ENCODE measurements at places on chromosomes 6 and 20.
A peak's percentile ranks its signal among the peaks of the same experiment; 100 is the strongest.

- DNase-seq = no peak
Measured at GRCh38 chr6:119043265-119043664, 35.2 kb downstream of the FAM184A start.

GRCh38 chr6:169777896-169778295, 26.5 kb downstream of the ERMARD start:
- no peak for DNase-seq

DNA sequence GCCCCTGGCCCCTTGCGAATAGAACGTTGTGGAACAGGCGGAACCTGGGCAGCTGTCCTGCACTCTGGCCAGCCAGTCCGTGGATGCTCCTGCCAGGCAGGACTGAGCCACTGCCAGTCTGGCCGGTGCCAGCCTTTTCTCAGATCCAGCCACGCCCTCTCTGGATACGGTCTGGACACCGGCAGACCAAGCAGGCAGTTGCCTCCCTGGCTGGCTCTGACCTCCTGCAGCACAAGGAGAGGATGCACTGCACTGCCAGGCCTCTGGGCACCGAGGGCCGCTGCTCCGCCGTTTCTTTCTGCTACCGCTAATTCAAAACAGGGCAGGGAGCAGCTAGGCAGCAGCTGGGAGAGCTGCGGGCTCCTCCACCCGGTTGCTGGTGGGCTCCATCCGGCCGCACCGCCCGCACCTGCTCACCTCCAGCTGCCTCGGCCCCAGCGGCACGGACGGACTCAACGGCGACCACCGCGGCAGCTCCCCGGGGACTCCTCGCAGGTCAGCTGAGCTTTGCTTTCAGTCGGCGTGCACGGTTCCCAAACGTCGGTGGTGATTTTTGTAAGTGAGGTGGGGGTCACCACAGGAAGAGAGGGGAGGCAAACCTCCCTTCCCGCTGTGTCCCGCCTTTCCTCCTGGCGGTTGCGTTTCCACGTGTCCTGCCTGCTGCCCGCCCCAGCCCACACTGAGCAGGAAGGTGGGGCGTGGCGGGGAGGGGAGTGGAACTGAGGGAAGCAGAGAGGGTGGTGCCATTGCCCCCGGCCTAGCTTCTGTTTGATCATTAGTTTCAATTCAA, 30.3 kb upstream of the AFDN start:
- peak; percentile 70 for DNase-seq

GRCh38 chr20:3930265-3931206, 41.3 kb downstream of the PANK2 start:
- no peak for DNase-seq

DNA sequence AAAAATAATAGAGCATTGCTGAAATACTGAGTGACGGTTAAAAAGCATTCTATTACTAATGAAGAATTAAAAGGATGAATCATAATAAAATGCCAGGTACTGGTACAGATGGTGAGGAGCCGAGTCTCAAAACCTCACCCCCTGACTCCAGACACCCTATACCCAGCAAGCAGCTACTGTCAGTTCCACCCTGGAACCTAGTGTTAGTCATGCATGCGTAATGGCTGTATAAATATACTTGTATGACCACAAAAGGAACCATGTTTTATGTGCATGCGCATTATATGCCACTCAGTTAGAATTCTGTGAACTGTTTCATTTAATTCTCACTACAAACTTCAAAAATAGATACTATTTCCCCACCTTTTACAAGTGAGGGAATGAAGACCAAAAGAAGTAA, 568.7 kb upstream of the RNF217 start:
- DNase-seq = no peak

DNA sequence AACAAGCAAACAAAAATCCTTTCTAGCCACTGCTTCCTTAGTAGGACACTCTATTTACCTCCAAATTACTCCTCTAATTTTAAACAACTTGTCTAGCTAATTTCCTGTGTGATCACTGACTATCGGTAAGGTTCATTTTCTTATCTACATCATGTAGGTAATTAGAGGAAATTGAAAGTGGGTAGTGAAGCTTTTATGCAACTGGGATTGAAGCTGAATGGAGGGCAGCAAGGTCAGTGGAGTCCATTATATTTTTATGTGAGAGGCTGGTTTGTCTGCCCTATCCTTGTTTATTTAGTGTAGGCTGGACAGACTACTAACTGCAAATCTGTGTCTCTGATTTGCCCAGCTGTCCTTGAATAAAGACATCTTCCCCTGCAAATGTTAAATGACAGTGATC, 88.5 kb upstream of the SIM1 start:
- DNase-seq = no peak

- DNase-seq = no peak
Measured at GRCh38 chr6:147135211-147135681, 69.0 kb upstream of the STXBP5 start.

- DNase-seq = no peak
Measured at GRCh38 chr6:135291288-135292076, 110.4 kb downstream of the MYB start.

DNA sequence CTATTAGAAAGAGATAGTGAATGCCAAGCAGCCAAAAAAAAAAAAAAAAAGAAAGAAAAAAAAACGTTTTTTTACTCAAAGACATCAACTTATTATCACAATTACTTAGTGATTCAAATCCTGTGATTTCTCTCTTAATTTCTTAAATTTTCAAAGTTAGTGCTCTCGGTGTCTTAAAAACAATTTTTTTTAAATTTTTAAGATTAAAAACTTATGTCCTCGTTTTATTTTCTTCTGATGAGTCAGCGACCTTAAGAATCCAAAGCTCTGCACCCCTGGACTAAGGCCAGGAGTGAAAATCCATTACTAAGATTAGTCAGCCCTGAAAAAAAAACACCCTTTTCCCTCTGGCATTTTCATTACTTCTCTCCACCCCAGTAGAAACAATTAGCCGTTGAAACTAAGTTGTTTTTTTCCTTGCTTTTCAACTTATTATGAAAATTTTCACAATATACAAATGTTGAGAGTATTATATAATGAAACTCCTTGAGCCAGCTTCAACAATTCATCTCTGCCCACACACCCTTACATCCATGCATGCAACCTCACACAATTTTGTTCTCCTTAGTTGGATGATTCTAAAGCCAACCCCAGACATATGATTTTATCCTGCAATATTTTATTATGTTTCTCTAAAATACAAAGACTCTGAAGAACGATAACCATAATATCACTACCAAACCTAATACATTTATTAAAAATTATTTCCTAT, 85.6 kb upstream of the CARMIL1 start:
- no peak for DNase-seq

Data from H7 (cell line).